Stimulated activated CD8-positive, alpha-beta memory T cell treated with anti-CD3 and anti-CD28 coated beads, Interleukin-2, amount 100 ng/mL, for 1 hour (primary cell): ENCODE measurements at places on chromosomes 13 and 19.
A peak's percentile ranks its signal among the peaks of the same experiment; 100 is the strongest.

GRCh38 chr13:84029396-84029795 lies 147.1 kb upstream of the SLITRK1 start:
- DNase-seq = no peak

GRCh38 chr13:20362484-20363041 lies 130.4 kb upstream of the GJB6 start:
- DNase-seq = no peak

DNA sequence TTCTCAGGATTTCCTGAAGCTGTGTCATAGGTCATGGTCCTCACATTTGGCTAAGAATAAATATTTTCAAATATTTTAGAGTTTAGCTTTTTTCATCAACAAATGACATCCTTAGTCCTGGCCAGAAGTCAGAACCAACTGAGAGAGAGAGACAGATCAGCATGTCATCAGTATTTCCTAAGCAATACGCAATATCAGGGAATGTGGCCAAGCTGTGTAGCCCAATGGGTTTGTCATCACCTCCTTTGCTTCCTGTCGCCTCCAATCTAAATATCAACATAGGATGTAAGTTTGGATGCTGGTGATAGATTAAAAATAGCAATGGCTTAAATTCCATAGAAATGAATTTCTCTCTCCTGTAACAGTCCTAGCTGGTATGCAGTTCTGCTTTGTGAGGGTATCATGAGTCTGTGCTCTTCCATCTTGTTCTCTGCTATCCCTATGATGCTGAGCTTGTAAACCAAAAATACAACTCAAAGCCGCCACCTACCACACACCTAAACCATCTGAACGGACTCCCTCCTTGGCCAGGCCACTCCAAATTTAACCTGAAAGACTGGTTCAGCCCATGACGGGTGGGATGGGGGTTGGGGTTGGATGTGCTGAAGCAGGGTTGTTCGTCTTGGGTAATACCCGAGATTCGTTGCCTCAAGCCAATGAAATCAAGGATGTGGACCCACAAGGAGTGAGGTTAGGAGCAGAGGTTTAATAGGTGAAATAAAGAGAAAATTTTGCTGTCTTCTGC lies 10.0 kb upstream of the IGSF23 start:
- DNase-seq = no peak

- DNase-seq = no peak
These were observed 11.2 kb downstream of the CCDC97 start for GRCh38 chr19:41321204-41321599.

DNA sequence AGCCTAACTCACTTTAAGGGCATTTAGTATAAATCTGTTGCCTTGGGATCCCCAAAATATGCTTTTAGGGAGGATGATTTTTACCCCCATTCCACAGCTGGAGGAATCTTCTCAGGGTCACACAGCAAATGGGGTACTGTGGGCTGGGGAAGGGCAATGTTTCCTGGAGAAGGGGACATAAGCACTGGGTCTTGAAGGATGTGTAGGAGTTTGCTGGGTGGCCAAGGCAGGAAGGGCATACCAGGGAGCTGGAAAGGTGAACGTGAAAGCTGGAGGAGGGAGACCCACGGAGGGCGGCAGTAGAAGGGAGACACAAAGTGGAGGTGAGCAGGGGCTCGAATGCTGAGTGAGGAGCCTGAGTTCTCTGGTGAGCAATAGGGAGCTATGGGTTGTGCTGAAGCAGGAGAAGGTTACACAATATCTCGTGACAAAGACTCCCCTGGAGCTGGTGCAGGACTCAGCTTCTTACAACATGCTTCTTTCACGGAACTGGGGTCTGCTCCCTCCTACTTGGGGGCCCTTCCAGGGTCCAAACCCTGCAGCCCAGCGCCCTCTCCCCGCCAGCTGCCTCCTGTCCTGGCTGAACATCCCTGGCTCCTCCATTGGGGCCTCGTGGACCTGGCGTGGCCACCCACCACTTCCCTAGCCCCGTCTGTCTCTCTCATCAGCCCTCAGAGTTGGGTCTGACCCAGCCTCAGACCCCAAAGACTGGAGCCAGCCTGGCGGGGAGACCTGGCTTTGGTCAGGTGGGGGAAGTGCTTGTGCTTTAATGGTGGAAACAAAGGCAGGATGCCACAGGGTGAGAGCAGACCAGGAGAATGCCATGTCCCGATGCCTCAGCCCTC lies 11.1 kb downstream of the CILP2 start:
- no peak for DNase-seq

DNA sequence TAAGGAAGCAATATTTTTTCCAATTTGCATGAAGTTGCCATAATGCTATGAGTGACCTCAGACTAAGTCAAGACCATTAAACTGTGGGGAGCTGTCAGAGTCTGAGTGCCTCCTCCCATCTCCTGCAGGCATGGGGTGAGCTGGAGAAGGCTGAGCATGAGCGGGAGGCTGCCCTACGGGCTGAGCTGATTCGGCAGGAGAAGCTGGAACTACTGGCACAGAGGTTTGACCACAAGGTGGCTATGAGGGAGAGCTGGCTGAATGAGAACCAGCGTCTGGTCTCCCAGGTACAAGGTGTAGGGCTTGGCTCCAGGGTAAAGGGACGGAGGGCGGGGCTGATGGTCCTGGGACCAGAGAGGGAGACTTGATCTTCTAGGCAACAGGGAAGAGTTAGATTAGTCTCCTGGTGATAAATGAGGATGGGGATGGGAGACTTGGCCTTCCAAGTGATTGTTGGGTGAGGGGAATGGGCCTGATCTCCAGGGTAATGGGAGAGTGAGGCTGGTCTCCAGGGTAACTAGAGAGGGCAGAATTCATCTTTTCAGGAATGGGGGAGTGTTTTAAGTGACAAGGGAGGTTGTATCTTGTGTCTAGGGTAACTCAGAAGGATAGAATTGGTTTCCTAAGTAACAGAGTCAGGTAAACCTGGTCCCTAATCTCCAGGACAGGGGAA lies 36.0 kb downstream of the SPTBN4 start:
- DNase-seq = no peak

DNA sequence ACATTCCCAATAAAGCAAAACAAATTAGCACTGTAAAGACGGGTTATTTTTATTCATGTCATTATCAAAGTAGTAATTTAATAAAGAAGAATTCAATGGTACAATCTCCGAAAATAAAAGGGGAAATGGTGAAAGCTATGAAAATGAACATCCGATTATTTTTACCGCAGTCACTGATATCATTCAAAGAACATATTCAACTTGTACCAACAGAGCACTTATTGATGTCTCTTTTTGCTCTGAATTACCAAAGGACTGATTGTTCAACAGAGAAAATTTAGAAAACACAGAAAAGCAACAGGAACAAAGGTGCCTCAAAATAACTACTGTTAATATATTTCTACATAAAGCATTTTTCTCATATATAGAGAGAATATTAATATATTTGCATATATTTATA lies 119.4 kb downstream of the DIAPH3 start:
- no peak for DNase-seq

- no peak for DNase-seq
These were observed 1674.2 kb downstream of the PCDH9 start for GRCh38 chr13:65555962-65556361.

GRCh38 chr13:96958286-96958891 lies 35.9 kb downstream of the OXGR1 start:
- DNase-seq = no peak

GRCh38 chr19:17863520-17864182 lies 3.9 kb downstream of the RPL18A start:
- no peak for DNase-seq

- peak; percentile 88 for DNase-seq
These were observed 9.1 kb downstream of the TNFRSF19 start for GRCh38 chr13:23579072-23579895.

DNA sequence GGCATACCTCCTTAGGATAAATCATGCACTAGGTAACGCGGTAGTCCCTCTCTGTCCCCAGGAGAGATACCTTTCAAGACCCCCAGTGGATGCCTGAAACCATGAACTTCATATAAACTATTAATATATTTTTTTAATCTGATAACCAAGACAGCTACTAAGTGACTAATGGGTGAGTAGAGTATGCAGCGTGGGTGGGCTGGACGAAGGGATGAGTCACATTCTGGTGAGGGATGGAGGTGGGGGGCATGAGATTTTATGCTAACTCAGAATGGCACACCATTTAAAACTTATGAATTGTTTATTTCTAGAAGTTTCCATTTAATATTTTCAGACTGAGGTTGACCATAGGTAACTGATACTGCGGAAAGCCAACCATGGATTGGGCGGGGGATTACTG lies 46.2 kb downstream of the CDK8 start:
- no peak for DNase-seq

GRCh38 chr13:90020536-90021070 lies 1326.9 kb upstream of the MIR17HG start:
- no peak for DNase-seq

GRCh38 chr19:21434967-21435544 lies 38.1 kb downstream of the ZNF493 start:
- no peak for DNase-seq

GRCh38 chr13:78609464-78610205 lies 6.3 kb upstream of the POU4F1 start:
- no peak for DNase-seq

DNA sequence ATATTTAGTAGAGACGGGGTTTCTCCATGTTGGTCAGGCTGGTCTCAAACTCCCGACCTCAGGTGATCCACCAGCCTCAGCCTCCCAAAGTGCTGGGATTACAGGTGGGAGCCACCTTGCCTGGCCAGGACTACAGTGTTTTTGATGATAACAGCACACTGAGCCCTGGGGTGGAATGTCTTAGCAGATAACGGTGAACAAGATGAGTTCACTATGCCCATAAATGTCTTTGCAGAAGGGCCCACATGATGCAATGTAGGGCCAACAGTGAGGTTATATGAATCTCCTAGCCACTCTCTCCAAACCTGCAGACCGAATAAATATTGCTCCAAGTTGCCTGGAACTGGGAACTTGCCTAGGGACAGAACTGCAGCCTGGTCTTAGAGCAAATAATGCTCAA lies 235.1 kb downstream of the COG6 start:
- DNase-seq = no peak

- no peak for DNase-seq
These were observed 330.2 kb downstream of the NDFIP2 start for GRCh38 chr13:79811170-79811569.

GRCh38 chr13:41137951-41138350 lies 5.3 kb upstream of the KBTBD6 start:
- DNase-seq = no peak

DNA sequence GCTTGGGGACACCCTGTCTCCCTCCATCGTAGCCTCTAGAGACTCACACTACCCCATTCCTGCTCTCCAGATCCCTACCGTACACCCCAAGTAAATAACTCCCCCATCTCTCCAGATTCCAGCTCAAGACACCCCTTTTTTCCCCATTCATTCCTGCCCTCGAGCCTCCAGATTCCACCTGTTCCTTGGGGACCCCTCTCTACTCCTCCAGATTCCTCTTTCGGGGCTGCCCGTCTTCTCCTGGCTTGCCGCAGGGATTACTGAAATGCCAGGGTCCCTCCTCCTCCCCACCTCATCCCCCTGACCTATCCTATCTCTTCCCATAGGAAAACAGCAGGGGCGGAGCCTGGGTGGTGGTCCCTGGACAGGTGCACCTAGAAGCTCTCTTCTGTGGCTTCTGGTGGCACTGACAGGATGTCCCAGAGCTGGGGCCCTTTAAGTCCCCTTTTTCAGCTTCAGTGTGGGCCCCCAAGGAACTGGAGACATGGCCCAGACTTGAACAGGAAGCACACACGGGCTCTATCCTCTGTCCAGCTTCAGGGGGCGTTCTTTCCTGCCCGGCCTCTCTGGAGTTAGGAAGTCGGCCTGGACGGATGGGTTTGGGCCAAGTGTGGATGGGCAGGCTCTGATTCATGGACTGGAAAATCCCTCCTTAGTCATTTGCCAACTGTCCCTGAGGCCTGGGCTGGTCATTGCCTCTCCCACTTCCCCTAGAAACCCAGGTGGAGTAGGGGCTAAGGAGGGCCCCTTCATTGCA lies 1.2 kb downstream of the ZSWIM4 start:
- DNase-seq = no peak

GRCh38 chr19:30263830-30264381 lies 108.3 kb upstream of the ZNF536 start:
- no peak for DNase-seq

GRCh38 chr19:10612499-10613119 lies 12.7 kb upstream of the SLC44A2 start:
- no peak for DNase-seq

GRCh38 chr19:4687396-4687795 lies 17.3 kb upstream of the MYDGF start:
- DNase-seq = no peak

- no peak for DNase-seq
These were observed 44.0 kb upstream of the GAS6 start for GRCh38 chr13:113907635-113908617.

DNA sequence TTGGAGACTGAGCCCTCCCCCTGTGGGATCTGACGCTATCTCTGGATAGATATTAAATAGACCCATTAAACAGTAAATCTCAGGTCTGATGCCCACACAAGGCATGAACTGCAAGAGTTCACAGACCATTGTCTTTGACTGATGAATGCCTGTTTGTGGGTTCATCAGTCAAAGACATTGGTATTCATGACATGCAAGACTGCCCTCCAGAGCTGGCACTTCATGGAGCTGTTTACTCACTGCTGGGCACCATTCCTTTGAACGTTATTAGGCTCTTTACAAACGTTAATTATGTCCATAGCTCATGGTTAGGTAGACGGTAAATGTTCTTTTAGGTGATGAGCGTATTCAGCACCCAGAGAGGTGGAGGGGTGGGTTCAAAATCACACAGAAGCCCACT lies 111.8 kb upstream of the PABPC3 start:
- DNase-seq = no peak

GRCh38 chr19:39845584-39845932 lies 621 bp downstream of the FBL start:
- DNase-seq = no peak

DNA sequence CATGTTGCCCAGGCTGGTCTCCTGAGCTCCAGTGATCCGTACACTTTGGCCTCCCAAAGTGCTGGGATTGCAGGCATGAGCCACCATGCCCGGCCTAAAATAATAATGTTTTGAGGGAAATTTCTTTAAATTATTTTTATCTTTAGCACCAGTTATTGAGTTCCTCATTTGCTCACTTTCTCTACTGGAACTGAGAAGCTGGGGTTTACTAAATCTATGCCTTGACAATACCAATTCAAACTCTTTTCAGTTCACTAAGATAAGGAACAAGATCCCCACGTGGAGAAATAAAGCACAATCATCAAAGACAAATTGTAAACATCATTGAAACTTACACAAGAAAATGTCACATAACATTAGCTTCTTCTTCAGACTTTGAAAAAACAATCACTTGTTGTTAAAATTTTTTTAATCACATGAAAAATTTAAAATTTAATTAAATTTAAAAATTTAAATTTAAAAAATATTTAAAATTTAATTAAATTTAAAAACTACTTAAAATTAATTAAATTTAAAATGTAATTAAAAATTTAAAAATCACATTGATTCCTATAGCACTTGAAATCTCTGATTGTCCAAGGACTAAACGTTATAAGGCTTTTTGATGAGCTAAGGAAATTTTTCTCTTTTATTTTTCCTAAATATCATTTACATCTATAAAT lies 25.2 kb upstream of the XPO4 start:
- no peak for DNase-seq

GRCh38 chr13:19581675-19582074 lies 20.3 kb upstream of the TPTE2 start:
- no peak for DNase-seq
